ENCODE measurements at places on chromosomes 1 and 21.
A peak's percentile ranks its signal among the peaks of the same experiment; 100 is the strongest.

DNA sequence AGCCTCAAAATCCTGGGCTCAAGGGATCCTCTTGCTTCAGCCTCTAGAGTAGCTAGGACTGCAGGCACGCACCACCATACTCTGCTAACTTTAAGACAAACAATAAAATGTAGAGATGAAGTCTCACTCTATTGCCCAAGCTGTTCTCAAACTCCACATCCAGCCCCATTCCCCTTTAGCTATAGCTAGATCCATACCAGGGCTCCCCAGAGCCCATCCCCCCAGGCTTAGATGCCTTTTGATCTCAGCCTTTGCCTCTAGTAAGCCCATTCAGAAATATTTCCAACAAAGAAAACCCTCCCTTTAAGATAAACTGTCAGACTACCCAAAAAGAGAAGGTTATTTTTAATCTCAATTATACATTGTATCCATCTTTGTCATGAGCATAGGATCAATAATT, 325.4 kb downstream of the CHRM3 start:
- no peak for DNase-seq

DNA sequence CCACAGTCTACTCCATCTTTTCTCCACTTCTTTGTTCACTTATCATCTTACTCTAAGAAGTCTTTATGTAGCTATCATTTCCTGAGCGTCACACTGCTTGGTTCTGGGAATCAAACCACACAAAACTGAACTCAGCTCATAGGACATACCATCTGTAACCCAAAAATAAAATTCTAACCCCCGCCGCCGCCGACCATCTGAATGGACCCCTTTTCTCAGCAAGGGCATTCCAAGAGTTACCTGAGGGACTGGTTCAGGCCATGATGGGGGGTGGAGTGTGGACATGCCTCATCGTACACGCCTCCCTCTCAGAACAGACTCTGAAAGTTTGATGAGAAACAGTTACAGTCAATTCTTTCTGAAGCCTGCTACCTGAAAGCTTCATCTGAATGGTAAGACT, 12.6 kb upstream of the CHI3L2 start:
- no peak for DNase-seq

DNA sequence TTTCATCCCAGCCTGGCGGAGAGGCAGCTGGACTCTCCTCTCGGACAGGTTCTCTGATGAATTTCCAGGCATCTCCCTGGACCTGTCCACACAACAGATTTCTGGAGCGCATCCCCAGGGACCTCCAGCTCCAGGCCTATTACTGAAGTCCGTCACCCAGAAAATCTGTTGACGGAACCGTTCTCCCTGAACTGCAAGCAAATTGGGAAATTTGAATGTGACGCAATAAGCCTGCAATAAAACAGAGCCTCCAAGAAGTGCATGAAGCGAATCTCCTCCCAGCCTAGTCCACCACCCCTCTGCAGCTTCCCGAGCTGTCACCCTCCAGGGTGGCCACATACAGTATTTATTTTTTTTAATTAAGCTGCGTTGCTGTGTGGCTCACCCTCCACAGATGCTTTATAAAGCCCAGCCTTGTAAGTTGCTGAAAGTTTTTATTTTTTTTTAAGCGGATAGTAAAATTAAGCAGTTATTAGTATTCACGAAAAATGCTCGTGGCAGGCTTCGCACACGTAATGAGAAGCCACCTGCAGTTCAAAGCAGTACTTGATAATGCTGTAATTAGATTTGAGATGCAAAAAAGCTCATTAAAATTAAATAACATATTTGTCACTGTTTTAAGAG, 173.3 kb downstream of the CAMTA1 start:
- no peak for DNase-seq

GRCh38 chr1:17572264-17572985, 32.9 kb downstream of the ARHGEF10L start:
- no peak for DNase-seq

DNA sequence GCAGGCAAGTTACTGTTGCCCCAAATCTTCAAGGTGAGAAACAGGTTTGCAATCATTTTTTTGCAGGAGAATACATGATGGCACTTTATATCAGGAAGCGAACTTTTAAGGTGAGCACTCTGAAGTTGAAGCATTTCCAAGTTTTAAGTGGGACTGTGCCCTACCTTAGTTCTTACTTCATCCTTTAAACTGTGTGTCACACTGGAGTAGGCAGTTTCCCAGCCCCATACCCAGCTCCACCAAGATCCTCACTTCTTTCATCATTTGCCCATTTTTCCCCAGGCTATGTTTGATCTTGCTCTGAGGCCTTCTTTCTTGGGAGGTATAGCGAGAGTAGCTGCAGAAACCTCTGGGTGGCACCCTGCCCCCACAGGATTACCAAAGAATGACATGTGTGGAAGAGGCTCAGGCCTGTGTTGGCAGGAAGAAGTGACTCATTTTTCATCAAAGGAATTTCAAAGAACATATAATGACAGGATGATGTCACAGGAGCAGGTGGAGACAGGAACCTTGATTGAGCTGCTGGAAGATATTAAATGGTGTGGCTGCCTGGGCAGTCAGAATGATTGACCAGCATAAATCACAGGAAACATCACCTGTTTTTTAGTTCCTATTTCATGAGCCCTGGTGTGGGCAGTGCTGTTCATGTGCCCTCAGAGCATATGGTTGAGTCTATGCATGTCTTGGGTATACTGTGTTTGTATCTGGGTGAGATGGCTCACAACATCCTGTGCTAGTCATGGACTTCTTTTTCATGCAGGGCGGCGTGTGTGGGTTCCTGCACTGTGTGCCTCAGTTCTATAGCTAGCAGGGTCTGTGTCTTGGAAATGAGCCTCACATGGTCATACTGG, 20.8 kb upstream of the MACF1 start:
- DNase-seq, result no peak

- DNase-seq, result no peak
Observed at GRCh38 chr1:10736634-10737586, 59.5 kb downstream of the CASZ1 start.

DNA sequence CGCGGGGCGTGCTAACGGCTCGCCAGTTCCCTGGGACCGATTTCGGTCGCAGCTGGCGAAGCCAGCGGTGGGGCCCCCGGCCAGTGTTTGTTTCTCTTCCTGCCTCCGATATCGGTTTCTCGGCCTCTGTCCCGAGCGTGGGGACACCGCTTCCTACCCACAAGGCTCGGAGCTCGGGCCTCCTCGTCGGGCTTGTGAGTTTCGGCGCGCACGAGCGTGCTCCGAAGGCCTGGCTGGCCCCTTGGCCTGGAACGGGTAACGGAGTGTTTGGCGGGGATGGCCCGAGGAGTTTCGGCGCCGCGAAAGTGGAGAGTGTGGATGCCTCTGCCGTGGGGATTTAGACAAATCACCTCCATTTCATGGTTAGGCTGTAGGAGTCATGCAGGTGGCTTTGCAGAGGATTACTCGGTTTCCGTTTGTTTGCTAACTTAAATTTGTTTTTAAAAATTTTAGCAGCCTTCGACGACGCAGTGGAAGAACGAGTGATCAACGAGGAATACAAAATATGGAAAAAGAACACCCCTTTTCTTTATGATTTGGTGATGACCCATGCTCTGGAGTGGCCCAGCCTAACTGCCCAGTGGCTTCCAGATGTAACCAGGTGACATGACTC, 559 bp downstream of the RBBP4 start:
- no peak for DNase-seq

DNA sequence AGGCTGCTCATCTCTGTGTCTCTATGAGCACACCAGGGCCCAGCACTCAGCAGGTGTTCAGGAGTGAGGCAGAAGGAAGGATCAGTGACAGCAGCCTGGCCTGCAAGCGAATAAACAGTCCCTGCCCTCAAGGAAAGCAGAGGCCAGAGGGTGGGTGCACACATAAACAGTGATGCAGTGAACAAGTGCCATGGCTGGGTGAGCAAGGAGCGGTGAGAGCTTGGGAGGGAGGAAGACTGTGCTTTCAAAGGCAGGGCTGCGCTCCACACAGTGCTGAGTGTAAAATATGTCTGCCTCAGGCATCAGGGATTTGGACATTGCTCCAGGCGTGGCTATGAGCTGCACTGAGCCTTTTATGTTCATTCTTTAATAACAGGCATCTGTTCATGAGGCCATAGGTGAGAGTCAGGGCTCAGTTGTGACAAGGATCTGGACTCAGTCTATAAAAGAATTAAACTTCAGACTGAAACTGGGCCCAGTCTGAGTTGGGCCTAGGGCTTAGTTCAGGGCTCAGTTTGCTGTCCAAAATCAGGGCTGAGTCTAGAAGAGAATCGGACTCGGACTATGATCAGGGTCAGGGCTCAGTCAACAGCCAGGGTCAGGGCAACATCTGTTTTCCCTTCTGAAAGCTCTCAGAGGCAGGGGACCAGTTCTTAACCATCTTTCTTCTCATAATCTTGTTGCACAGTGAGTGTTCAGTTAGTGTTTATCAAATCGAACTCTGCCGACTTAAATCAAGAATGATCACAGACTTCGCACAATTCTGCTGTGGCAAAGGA, 213.7 kb downstream of the FOXD2 start:
- no peak for DNase-seq

DNA sequence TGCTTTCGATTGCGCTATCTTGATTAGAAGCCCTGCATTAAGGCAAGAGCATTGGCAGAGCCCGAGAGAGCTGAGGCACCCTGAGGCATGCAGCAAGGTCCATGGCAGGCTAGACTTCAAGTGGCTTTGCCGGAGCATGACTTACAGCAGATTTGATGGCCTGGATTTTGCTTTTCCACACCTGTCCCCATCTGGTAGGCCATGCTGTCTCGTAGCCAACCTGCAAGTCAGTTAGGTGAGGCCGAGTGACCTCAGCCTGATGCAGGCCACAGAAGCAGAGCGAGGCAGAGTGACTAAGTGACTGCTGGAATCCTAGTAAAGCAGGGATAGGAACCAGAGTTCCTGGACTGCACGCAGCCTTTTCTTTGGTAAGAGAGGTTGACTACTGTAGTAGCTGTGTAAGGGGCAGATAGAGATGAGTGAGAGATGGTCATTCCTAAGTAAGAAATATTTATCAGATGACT, 148.9 kb downstream of the PBX1 start:
- DNase-seq, result no peak

DNA sequence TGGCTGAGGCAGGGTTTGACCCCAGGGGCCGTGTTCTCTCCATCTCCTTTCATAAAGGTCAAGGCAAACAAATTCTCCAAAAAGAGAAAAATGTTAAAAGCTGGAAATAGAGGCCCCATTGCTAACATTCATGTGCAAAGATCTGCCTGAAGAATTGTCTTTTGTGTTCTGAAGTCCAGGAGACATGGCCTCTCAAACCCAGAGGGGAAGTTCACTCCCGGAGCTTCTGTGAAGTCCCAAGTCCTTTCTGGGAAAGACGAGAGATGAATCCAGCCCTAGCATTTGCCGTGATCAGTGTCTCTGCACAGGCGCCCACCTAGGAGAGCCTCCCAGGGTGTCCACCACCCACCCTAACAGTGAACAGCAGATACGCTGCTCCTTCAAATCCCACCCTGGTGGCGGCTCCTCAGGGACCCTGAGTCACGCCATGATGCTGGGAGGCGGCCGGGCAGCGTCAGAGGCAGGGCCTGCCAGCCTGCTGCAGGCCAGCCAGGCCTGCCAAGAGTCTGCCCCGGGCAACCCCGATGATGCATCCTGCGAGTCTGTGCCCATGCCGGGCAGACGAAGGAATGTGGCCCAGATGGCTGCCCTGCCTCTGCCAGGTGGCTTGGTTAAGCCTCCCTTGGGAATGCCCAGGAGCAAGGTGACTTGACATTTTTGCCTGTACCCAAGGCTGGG, 5.2 kb upstream of the C2CD2 start:
- DNase-seq, result peak; percentile 31

- DNase-seq, result no peak
Observed at GRCh38 chr1:156543066-156543465, 29.3 kb downstream of the IQGAP3 start.

DNA sequence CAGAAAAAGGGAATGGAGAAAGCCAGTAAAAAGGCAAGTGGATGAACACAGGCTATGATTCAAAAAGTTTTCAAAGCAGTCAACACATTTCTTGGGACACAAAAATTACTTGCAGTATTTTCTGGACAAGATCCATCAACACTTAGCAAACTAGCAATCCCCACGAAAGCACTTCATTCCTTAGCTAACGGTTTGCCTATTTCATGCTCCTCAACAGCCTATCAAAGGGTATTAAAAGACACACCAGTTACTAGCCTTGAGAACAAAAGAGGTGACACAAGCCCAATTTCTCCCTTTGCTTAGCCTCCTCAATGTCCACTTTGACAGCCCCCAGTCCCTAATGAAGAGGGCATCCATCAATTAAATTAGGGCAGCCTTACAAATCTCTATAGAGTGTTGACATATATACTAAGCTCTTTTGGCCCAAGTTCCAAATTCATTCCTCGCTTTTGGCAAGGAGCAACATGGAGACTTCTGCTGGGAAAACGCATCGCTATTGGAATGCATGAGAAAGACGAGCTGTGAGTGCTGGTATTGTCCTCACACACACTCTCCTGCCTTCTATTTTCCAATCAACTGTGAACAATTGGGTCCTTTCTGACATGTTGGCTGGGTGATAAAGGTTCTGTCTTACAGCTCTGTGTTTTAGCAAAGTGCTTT, 180.0 kb downstream of the TNR start:
- no peak for DNase-seq

GRCh38 chr1:168977618-168978017, 128.9 kb upstream of the ATP1B1 start:
- DNase-seq, result no peak

DNA sequence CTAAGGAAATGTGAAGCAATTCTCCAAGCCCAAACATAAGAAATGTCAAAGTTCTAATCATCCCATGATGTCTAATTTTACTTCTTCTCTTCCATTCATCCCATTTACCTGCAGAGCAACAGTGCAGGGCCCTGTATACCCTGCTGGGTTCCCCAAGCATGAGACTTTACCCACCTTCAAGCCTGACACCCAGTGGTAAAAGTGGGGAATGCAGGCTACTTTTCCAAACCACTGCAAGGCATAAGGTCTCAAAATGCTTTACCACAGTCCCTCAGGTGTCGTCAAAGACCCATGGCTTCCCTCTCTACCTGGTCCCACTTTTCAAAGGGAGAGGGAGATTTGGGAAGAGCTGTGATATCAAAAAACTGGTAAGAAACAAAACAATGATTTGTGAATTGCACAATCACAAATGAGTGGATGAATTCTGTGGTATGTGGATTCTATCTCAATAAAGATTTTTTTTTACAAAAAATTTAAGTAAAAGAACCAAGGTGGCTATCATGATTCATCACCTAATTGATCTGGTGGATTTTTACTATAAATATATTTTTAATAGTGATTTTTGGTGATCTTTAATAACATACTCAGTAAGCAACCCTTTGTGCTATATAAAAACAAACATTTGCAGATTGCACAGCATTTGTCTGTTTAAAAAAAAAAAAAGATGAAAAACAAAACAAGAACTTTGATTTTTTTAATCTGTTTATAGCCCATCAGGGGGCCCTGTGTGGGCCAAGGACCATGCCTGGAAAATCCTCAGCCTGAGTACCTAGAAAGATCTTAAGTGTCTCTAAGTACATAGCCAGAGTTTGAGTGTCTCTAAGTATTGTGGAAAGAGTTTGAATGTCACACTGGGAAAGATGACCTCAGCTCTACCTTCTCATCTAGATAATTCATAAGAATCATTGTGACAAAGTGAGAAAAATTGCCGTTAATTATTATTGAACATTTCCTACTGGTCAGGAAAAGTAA, 73.1 kb upstream of the GJB5 start:
- DNase-seq, result peak; percentile 40

GRCh38 chr1:204335533-204335932, 24.2 kb downstream of the PLEKHA6 start:
- DNase-seq, result no peak

GRCh38 chr1:237640966-237641365, 249.8 kb downstream of the ZP4 start:
- no peak for DNase-seq
